Stimulated activated CD8-positive, alpha-beta memory T cell treated with anti-CD3 and anti-CD28 coated beads, Interleukin-12 subunit alpha, Interleukin-12 subunit beta, amount 100 ng/mL, for 1 hour (primary cell): ENCODE measurements at places on chromosomes 6 and 20.

GRCh38 chr20:4064144-4064909 lies 49.0 kb upstream of the RNF24 start:
- DNase-seq: no peak

GRCh38 chr6:100103194-100103593 lies 109.2 kb upstream of the MCHR2 start:
- DNase-seq: no peak

- no peak for DNase-seq
Observed at GRCh38 chr6:148709577-148709976, 37.3 kb upstream of the UST start.

- DNase-seq: no peak
Observed at GRCh38 chr6:162178666-162179065, 548.9 kb downstream of the PRKN start.

DNA sequence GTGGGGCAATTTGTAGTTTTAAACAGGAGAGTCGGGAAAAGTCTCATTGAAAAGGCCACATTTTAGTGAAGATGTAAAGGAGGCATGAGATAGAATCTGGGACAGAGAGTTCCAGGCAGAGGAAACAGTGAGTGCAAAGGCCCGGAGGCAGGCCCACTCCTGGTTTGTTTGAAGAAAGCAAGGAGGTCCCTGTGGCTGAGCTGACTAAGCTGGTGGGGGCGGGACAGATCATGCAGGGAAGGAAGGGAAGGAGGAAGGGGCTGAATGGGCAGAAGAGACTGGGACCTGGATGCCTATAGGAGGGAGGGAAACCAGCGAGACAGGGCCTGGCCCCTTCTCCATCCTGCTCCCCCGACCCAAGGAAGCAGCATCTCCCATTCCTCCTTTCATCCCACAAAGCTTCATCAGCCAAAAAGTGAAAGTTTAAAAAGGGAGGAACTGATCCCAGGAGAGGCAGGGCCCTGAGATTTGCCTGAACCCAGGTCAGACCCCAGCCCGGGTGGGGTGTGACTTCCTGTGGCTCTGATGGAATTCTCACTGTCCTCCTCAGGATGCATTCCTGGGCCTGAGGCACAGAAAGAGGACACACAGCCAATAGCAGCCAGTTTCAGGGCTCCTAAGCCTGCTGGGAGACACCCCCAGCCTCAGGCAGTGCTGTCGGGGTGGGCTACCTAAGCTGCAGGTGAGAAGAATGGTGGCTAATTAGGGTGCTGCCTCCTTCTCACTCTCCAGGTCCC lies 54.2 kb upstream of the SIRPA start:
- DNase-seq: no peak

DNA sequence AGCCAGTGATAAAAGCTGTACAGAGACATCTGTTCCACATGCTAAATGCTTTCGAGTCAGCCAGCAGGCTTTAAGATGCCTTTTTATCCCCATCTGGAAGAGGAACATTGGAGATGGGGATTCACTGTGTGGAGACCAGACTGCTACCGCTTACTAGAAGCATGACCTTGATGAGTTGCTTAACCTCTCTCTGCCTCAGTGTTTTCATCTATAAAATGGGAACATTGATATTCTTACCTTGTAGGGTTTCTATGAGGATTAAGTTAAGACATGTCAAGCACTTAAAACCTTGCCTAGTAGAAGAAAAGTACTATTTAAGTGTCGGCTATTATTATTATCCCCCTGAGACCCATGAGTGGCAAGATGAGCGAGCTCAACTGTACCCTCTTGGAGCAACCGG lies 165.3 kb upstream of the SNX9 start:
- no peak for DNase-seq
